Small intestine (tissue), 16 donors: ENCODE measurements at places on chromosomes 1 and 21. TPM values are rescaled to one million over a fixed set of nuclear protein-coding genes. Genes with fewer than 3 reads are reported as not detected.

GRCh38 chr1:192954705-192955265, 104.4 kb downstream of the UCHL5 start:
- no peak for DNase-seq

DNA sequence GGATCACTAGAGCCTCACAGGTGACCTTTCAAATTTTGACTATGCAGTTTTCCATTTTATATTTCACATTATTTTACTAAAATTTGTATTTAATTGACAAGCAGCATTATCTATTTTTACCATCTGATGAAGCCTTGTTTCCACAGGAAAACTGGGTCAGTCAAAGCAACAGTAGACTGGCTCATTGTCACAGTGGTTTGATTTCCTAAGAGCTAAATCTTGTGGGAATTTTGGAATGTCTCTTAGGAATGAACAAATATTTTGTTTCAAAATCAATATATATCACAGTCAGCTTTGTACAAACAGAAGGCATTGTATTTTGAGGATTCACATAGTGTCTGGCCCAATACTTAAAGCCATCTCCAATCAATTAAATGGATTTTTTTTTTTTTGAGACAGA, 152.6 kb upstream of the RNPC3 start:
- DNase-seq: no peak

- DNase-seq: no peak
These were observed 71.0 kb upstream of the CYP2J2 start for GRCh38 chr1:59997479-59998115.

- DNase-seq: no peak
These were observed 231.7 kb downstream of the PAPPA2 start for GRCh38 chr1:176694713-176695112.

GRCh38 chr1:13901597-13901996, 201.6 kb downstream of the PRDM2 start:
- DNase-seq: no peak

GRCh38 chr1:115182012-115182715, 92.9 kb upstream of the TSPAN2 start:
- no peak for DNase-seq

GRCh38 chr21:45827302-45827692, 154.3 kb upstream of the COL6A1 start:
- no peak for DNase-seq

Gene RGS8
- polyA plus RNA-seq: not detected

Gene CFAP141
- not detected for polyA plus RNA-seq

Gene GPR25
- polyA plus RNA-seq: 0.07 TPM

Gene IRF2BP2
- polyA plus RNA-seq: 80.6 TPM

Gene OPRD1
- polyA plus RNA-seq: 0.06 TPM

Gene SFPQ
- 144 TPM for polyA plus RNA-seq

Gene PTGFR
- 0.41 TPM for polyA plus RNA-seq
